Naive thymus-derived CD8-positive, alpha-beta T cell (primary cell): ENCODE measurements at places on chromosomes 1 and 21. TPM values are rescaled to one million over a fixed set of nuclear protein-coding genes. Genes with fewer than 3 reads are reported as not detected.

DNA sequence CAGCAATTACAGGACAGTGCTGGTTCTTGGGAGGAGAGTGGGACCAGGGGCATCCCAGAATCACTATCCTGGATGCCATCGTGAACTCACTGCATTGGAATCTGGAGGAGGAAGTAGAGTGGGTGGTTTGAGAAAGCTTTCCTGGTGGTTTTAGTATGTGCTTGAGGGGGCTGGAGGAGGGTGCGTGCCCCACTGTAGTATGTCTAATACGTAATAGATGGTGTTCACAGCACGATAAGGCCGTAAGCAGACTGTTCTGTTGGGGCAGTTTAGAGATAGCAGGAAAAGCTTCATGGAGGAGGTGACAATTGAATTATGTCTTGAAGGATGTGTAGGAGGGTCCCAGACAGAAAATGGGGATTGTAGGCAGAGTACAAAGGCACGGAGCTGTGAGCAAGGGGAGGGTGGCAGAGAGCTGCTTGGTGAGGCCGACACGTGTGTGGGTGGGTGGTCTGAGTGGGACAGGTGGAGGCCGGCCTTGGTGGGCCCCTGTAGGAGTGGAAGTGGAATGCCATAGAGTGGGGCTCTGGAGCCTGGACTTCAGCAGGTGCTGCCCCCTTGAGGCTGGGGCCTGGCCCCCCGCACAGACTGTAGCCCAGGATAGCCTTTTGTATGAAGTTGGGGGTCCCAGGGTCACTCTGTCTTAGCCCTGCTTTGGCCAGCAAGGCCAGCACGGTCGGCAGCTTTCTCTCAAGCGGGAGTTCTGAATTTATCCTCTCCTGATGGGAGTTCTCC is 37.0 kb downstream of the IL6R start:
- H3K27me3 ChIP-seq = no peaks in the 10 kb centered on the region
- H3K36me3 ChIP-seq = peaks cover 13% of the 10 kb centered on the region
- H3K27ac ChIP-seq = peak overlapping the region; percentile 92

PRAMEF4 gene
- total RNA-seq = not detected

TNFRSF1B gene
- total RNA-seq = 16.5 TPM

GRCh38 chr1:53517821-53518352 is 58.7 kb downstream of the DMRTB1 start:
- H3K4me3 ChIP-seq = no peak overlapping the region
- no peaks in the 10 kb centered on the region for H3K4me1 ChIP-seq
- H3K36me3 ChIP-seq = no peaks in the 10 kb centered on the region
- DNase-seq = no peak
- no peak overlapping the region for H3K27ac ChIP-seq
